Effector memory CD8-positive, alpha-beta T cell (primary cell): ENCODE measurements at places on chromosomes 5 and 9.

DNA sequence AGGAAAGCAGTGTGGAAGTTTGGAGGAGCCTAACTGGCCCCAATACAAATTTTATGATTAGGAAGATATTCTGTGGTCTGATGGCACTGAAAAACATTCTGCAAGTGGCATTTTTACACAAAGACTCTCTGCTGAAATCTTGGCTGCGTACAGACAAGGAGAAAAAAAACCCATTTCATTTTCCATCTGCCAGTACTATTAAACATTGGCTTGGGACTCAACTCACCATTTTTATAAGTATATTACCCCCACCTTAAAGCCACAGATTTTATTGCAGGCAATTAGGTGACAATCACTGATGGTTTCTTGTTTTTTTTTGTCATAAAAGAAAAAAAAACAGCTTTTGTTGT is 206.9 kb downstream of the PTTG1 start:
- H3K4me1 ChIP-seq = no peaks in the 10 kb centered on the region
- H3K27ac ChIP-seq = no peak overlapping the region
- no peak for DNase-seq
- no peaks in the 10 kb centered on the region for H3K36me3 ChIP-seq
- peaks cover 67% of the 10 kb centered on the region for H3K27me3 ChIP-seq
- no peak overlapping the region for H3K4me3 ChIP-seq

GRCh38 chr5:170154744-170155143 is 49.0 kb downstream of the FOXI1 start:
- no peak overlapping the region for H3K4me3 ChIP-seq
- H3K27me3 ChIP-seq = peaks cover 13% of the 10 kb centered on the region
- DNase-seq = no peak
- no peak overlapping the region for H3K27ac ChIP-seq
- H3K36me3 ChIP-seq = no peaks in the 10 kb centered on the region
- no peaks in the 10 kb centered on the region for H3K4me1 ChIP-seq

GRCh38 chr5:122985954-122986721 is 50.4 kb downstream of the PPIC start:
- no peak overlapping the region for H3K4me3 ChIP-seq
- H3K36me3 ChIP-seq = no peaks in the 10 kb centered on the region
- no peak overlapping the region for H3K27ac ChIP-seq
- DNase-seq = no peak
- no peaks in the 10 kb centered on the region for H3K27me3 ChIP-seq

- DNase-seq = no peak
- no peak overlapping the region for H3K27ac ChIP-seq
- peaks cover 34% of the 10 kb centered on the region for H3K4me1 ChIP-seq
- peak overlapping the region; percentile 76 for H3K4me3 ChIP-seq
- no peaks in the 10 kb centered on the region for H3K27me3 ChIP-seq
Measured at GRCh38 chr5:179795049-179795862, 1.5 kb downstream of the LTC4S start.

GRCh38 chr5:179325296-179326031 is 19.8 kb downstream of the ADAMTS2 start:
- peaks cover 7% of the 10 kb centered on the region for H3K27me3 ChIP-seq
- H3K36me3 ChIP-seq = no peaks in the 10 kb centered on the region
- DNase-seq = no peak
- no peak overlapping the region for H3K27ac ChIP-seq

DNA sequence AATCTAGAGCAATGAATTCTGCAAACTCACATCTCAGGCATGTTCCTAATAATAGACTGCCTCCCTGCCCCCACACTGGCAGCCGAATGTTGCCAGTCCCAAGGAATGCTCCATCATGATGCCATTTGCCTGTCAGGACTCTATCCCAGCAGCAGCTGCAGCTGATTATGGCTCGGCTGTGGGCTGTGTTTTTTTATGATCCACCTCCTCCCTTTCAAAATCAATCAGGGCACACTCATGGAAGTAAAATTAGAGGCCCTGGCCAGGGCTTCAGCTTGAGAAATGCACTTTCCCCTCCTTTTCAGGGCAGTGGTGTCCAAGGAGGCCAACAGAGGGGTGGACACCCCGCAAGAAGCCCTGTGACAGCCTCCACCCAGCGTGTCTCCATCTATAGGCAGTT is 176.7 kb upstream of the S1PR3 start:
- DNase-seq = no peak
- no peak overlapping the region for H3K27ac ChIP-seq
- H3K27me3 ChIP-seq = peaks cover 27% of the 10 kb centered on the region

DNA sequence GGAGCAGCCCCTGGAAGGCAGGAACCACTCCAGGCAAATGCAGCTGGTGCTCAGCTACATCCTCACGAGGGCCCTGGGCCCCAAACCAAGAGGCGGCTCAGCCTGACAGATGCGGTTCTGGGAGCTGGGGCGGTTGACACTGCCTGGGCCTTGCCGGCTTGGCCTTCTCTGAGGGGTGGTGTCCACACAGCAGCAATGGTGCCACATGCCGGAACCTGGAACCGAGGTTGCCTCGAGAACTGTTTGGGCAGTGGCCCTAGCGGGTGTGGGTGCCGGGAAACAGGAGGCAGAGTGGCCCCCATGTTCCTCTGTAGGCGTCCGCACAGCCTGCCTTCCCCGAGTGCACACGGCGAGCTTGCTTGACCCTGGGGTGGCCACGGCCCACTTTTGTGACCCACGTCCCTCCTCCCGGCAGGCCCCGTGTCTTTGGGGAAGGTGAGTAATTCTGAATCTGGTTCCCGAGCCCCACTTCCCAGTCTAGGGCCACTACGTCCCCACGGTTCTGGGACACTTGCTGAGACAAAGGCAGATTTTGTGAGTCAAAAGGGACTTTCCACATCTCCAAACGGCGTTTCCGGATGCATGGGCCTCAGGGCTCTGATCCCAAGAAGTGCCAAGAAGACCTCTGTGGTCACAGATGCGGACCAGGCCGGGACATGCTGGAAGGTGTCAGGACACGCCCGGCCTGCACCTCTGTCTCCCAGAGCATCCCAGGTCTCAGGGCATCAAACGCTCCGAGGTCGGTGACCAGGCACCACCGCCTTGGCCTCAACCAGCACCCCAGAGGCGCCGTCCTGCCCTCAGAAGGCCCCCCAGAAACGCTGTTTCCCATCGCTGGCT is 27.7 kb upstream of the SLC12A7 start:
- H3K36me3 ChIP-seq = peaks cover 3% of the 10 kb centered on the region
- no peak overlapping the region for H3K27ac ChIP-seq
- peaks cover 2% of the 10 kb centered on the region for H3K4me1 ChIP-seq
- DNase-seq = no peak
- peaks cover 17% of the 10 kb centered on the region for H3K27me3 ChIP-seq

GRCh38 chr5:149161850-149162249 is 20.6 kb downstream of the ABLIM3 start:
- H3K4me1 ChIP-seq = no peaks in the 10 kb centered on the region
- no peak overlapping the region for H3K4me3 ChIP-seq
- H3K36me3 ChIP-seq = no peaks in the 10 kb centered on the region
- H3K27ac ChIP-seq = no peak overlapping the region
- no peak for DNase-seq
- H3K27me3 ChIP-seq = peaks cover 25% of the 10 kb centered on the region

DNA sequence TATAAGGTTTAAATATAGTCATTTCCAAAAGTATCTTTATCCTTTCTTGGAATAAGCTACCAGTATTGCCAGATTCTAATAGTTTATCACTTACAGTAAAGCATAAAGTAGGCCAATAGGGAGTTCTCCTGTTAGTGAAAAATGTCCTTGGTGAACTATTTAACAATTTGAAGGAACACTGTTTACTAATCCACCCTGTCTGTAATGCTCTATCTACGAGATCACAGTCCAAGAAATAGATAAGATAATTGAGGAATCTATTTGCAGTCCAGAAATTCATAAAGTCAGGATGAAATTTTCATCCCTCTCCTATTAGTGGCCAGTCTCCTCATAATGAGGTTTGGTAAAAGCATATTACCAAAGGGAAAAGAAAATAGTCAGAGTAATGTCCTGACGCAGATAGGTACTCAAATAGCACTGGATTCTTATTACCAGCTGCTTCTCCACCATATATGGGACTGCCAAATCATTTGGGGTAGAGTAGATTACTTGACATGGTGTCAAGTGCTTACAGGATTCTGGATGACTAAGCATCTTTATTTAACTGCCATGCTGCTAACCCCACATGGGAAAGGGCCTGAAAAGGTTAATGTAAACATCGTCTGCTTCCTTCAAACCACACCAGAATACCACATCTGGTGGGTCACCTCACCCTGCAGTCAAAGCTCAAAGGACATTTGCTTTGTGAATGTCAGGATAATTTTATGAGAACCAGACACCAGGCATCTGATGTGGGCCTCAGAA is 808.1 kb downstream of the EFNA5 start:
- H3K27me3 ChIP-seq = peaks cover 14% of the 10 kb centered on the region
- DNase-seq = no peak
- H3K27ac ChIP-seq = no peak overlapping the region
- no peak overlapping the region for H3K4me3 ChIP-seq
- no peaks in the 10 kb centered on the region for H3K4me1 ChIP-seq

GRCh38 chr9:127184641-127185040 is 62.2 kb upstream of the ANGPTL2 start:
- peaks cover 4% of the 10 kb centered on the region for H3K36me3 ChIP-seq
- no peak overlapping the region for H3K4me3 ChIP-seq
- no peaks in the 10 kb centered on the region for H3K27me3 ChIP-seq
- H3K27ac ChIP-seq = no peak overlapping the region
- no peak for DNase-seq

GRCh38 chr9:123287639-123288038 is 19.3 kb upstream of the STRBP start:
- H3K27me3 ChIP-seq = peaks cover 31% of the 10 kb centered on the region
- no peaks in the 10 kb centered on the region for H3K4me1 ChIP-seq
- DNase-seq = no peak
- H3K27ac ChIP-seq = no peak overlapping the region
- no peaks in the 10 kb centered on the region for H3K36me3 ChIP-seq

GRCh38 chr9:38652486-38652885 is 32.1 kb upstream of the ANKRD18A start:
- H3K4me3 ChIP-seq = no peak overlapping the region
- no peaks in the 10 kb centered on the region for H3K36me3 ChIP-seq
- peaks cover 35% of the 10 kb centered on the region for H3K27me3 ChIP-seq
- no peak overlapping the region for H3K27ac ChIP-seq

DNA sequence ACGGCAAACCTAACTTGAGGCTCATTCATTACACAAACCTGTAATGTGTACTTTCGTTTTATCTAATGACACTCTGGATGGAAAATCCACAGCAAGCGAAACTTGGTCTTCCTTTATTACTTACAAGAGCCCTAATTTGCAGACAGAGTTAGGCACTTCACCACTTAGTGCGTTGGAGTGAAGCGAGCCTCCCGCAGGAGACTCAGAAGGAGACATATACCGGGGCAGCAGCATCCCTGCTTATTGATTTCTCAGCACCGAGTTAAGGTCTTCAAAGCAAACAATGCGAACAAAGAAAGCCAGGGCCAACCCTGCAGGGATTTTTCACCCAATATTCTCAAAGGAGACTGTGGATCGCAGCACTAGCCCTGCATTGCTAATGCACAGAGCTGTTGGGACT is 28.6 kb downstream of the LSM11 start:
- H3K27me3 ChIP-seq = peaks cover 12% of the 10 kb centered on the region
- H3K36me3 ChIP-seq = no peaks in the 10 kb centered on the region
- no peak overlapping the region for H3K4me3 ChIP-seq
- DNase-seq = no peak
- peaks cover 2% of the 10 kb centered on the region for H3K4me1 ChIP-seq

- peaks cover 47% of the 10 kb centered on the region for H3K27me3 ChIP-seq
- H3K4me1 ChIP-seq = no peaks in the 10 kb centered on the region
- no peak for DNase-seq
- no peaks in the 10 kb centered on the region for H3K36me3 ChIP-seq
Measured at GRCh38 chr9:114225561-114226212, 70.3 kb downstream of the COL27A1 start.

GRCh38 chr5:124936626-124936933 is 190.1 kb upstream of the ZNF608 start:
- no peaks in the 10 kb centered on the region for H3K4me1 ChIP-seq
- H3K36me3 ChIP-seq = no peaks in the 10 kb centered on the region
- no peaks in the 10 kb centered on the region for H3K27me3 ChIP-seq

GRCh38 chr5:9898319-9898718 is 268.2 kb upstream of the TAS2R1 start:
- no peak overlapping the region for H3K27ac ChIP-seq
- no peaks in the 10 kb centered on the region for H3K27me3 ChIP-seq
- DNase-seq = no peak
- no peaks in the 10 kb centered on the region for H3K36me3 ChIP-seq
- no peak overlapping the region for H3K4me3 ChIP-seq

DNA sequence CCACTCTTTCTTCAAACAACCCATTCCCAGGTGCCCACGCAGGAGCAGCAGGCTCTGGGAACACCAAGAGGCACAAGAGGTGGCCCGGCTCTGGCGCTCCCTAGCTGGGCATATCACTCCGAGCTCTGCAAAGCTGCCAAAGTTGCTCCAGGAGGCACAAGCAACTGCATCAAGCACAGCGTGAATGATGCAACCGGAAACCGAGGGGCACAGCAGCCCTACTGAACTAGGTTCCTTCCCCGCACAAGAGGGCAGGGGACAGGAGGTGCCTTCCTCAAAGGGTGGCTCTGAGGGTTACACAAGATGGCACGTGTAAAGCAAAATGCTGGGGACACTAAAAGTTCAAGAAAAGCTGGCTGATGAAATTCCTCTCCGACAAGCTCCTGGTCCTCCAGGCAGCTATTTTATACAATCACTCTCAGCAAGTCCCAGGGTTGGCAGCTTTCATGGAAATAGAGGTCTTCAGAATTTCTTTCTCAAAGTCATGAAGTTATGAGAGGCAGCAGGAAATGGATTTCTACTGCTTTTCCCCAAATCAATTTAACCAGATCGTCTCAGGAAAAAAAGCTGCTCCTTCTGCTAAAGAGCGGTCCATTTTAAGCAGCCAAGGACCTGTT is 22.9 kb downstream of the PSMB7 start:
- H3K27ac ChIP-seq = no peak overlapping the region
- H3K36me3 ChIP-seq = peaks cover 14% of the 10 kb centered on the region
- no peak for DNase-seq
- peaks cover 53% of the 10 kb centered on the region for H3K4me1 ChIP-seq
- H3K27me3 ChIP-seq = no peaks in the 10 kb centered on the region

- no peak overlapping the region for H3K4me3 ChIP-seq
- no peaks in the 10 kb centered on the region for H3K4me1 ChIP-seq
- no peaks in the 10 kb centered on the region for H3K36me3 ChIP-seq
- no peak for DNase-seq
- H3K27me3 ChIP-seq = peaks cover 34% of the 10 kb centered on the region
- no peak overlapping the region for H3K27ac ChIP-seq
Measured at GRCh38 chr5:150109921-150110320, 23.6 kb upstream of the CSF1R start.

- DNase-seq = no peak
- H3K27me3 ChIP-seq = no peaks in the 10 kb centered on the region
- peak overlapping the region; percentile 69 for H3K4me3 ChIP-seq
- no peaks in the 10 kb centered on the region for H3K36me3 ChIP-seq
Measured at GRCh38 chr5:111236995-111237394, 12.8 kb downstream of the CAMK4 start.

- H3K4me1 ChIP-seq = no peaks in the 10 kb centered on the region
- no peaks in the 10 kb centered on the region for H3K36me3 ChIP-seq
- no peak overlapping the region for H3K4me3 ChIP-seq
- no peak overlapping the region for H3K27ac ChIP-seq
- no peak for DNase-seq
- peaks cover 35% of the 10 kb centered on the region for H3K27me3 ChIP-seq
Measured at GRCh38 chr9:88198341-88198807, 60.1 kb upstream of the SPATA31C2 start.
